Liver (tissue), 10 donors: ENCODE measurements at places on chromosomes 2 and 18. TPM values are rescaled to one million over a fixed set of nuclear protein-coding genes. Genes with fewer than 3 reads are reported as not detected.

The ELP2 gene
- 27.3 TPM for polyA plus RNA-seq

The PRKAG3 gene
- 0.08 TPM for polyA plus RNA-seq

The INHBB gene
- polyA plus RNA-seq = 7.4 TPM

The IL36G gene
- not detected for polyA plus RNA-seq

The SUPT7L gene
- polyA plus RNA-seq = 10.7 TPM

The EEF1B2 gene
- polyA plus RNA-seq = 186 TPM

The PAIP2B gene
- polyA plus RNA-seq = 4.8 TPM

The ASB18 gene
- not detected for polyA plus RNA-seq

The EPG5 gene
- polyA plus RNA-seq = 3.6 TPM

The KIF5C gene
- polyA plus RNA-seq = 0.06 TPM

The C2orf78 gene
- 0.02 TPM for polyA plus RNA-seq

The C2orf81 gene
- polyA plus RNA-seq = 0.35 TPM

The CDH7 gene
- not detected for polyA plus RNA-seq

The SIX2 gene
- not detected for polyA plus RNA-seq

The STARD6 gene
- polyA plus RNA-seq = not detected

The ATP6V1C2 gene
- 0.53 TPM for polyA plus RNA-seq

The ONECUT2 gene
- polyA plus RNA-seq = 3.8 TPM

The AGAP1 gene
- 2.0 TPM for polyA plus RNA-seq

The CNDP1 gene
- polyA plus RNA-seq = 21.1 TPM

The HRH4 gene
- polyA plus RNA-seq = 0.02 TPM

The ARHGAP25 gene
- polyA plus RNA-seq = 4.2 TPM

The ITGB6 gene
- 0.03 TPM for polyA plus RNA-seq

The TMEM169 gene
- polyA plus RNA-seq = 0.42 TPM

The NMUR1 gene
- polyA plus RNA-seq = 0.36 TPM

The RNASEH1 gene
- polyA plus RNA-seq = 13.8 TPM

The G6PC2 gene
- not detected for polyA plus RNA-seq

The TBR1 gene
- polyA plus RNA-seq = not detected

The NT5DC4 gene
- not detected for polyA plus RNA-seq

The RMC1 gene
- polyA plus RNA-seq = 15.6 TPM

The CCDC141 gene
- 0.40 TPM for polyA plus RNA-seq

The NPAS2 gene
- 24.3 TPM for polyA plus RNA-seq

The MFSD2B gene
- 0.36 TPM for polyA plus RNA-seq

The SERPINB5 gene
- polyA plus RNA-seq = 0.05 TPM

The MPV17 gene
- polyA plus RNA-seq = 26.0 TPM

The ERBB4 gene
- not detected for polyA plus RNA-seq

The MDH1B gene
- polyA plus RNA-seq = not detected

The LTBP1 gene
- 6.7 TPM for polyA plus RNA-seq

The PRLH gene
- polyA plus RNA-seq = not detected

The MAB21L4 gene
- polyA plus RNA-seq = 8.8 TPM

The DOK6 gene
- 0.33 TPM for polyA plus RNA-seq

The POTEC gene
- polyA plus RNA-seq = not detected

The MEP1B gene
- 0.09 TPM for polyA plus RNA-seq

The CSRNP3 gene
- 0.18 TPM for polyA plus RNA-seq

The ITPRIPL1 gene
- 0.19 TPM for polyA plus RNA-seq

The HDAC4 gene
- 3.3 TPM for polyA plus RNA-seq

The ABCG8 gene
- polyA plus RNA-seq = 28.1 TPM
